Neuronal stem cell (in vitro differentiated cells): ENCODE measurements at places on chromosomes 6 and 20.

DNA sequence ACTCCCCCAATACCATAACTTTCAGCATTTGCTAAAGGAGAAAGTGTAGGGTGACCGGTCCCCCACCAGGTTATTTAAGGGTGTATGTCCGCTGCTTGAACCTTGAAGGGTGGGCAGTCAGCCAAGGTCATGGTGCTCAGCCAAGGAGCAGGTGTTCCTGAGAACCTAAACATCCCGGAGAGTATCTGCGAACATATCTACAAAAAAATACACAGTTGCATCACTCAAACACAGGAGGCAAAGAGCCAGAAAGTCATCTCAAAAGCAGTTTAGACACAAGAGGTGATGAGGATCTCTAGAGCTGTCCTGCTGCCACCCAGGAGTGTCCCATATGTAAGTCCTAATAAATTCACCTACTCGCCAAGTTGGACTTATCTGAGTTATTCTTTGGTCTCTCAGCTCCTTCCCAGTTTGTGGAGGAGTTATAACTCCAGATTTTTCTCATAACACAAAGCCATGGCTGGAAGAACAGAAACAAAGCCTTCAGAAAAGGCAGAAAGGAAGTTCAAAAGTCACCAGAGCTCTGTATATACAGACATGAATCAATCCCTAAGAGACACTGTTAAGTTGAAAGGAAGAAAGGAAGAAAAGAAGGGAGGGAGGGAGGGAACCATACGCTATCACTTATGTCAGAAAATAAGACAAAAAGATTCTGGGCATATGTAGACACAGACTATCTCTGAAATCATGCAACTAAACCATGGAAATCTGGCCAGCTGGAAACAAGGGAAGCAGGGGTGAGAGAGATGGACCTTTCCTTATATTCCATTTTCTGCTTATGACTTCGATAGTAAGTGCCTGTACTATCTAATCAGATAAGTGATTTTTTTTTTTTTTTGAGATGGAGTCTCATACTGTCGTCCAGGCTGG lies 11.3 kb downstream of the MBOAT1 start:
- DNase-seq: no peak

GRCh38 chr6:17466707-17467106 lies 73.3 kb downstream of the CAP2 start:
- DNase-seq: no peak

- DNase-seq: no peak
These were observed 104.8 kb downstream of the CDH26 start for GRCh38 chr20:60063048-60063451.

- DNase-seq: no peak
These were observed 163.8 kb downstream of the MMUT start for GRCh38 chr6:49299279-49299678.

DNA sequence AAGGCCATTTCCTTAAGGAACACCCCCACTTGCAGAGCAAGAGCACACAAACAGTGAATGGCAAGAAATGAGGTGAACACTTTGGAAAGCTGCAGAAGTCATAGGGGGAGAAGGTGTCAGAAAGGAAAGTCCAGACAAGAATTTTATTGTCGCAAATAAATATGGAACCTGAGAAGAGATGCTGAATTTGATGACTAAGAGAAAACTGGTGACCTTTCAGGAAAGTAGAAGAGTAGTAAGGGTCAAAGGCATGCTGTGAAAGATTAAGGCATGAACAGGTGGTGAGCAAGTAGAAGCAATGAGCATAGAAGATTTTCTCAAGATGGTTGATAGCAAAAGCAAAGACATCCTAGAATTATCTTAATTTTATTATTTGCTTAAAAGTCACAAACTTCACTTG lies 194.2 kb downstream of the KCNQ5 start:
- DNase-seq: no peak

DNA sequence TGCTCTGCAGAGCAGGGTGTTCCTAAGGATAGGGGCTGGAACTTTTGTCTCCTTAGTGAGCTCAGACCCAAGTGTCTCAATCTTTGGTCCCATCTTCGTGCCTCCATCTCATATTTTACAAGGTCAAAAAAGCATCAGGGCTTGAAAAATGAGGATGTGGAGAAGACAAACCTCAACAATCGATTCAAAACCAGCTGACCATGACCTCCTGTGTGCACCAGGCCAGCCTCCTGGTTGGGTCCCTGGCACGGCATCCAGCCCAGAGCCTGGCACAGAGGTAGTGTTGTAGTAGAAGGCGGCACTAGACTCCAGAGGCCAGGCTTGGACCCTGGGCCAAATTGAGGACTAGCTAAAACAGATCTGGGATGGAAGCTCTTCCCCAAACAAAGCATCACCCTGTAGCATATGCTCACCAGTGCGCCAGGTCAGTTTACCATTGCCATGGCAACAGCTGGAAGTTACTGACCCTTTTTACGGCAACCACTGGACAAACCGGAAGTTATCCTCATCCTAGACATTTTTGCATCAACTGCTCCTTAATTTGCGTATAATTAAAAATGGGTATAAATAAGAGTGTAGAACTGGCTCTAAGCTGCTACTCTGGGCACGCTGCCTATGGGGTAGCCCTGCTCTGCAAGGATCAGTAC lies 69.3 kb upstream of the BLCAP start:
- no peak for DNase-seq

DNA sequence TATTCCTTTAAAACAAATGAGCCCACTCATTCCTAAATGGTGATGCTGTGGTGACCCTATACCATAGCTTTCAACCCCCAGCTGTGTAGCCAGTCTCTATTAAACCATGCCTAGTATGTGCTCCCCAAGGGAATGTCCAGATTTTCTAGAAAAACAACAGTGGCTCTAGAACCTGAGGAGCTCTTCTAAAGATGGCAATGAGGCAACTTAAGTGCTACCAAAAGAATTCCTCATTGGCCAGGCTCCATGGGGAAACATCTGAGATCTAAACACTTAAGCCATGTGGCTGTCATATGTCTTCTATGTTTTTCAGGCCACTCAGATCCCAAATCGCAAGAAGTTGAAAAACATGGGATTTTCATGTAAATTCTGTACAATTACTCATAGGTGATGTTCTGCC lies 191.0 kb downstream of the TPBG start:
- DNase-seq: no peak

GRCh38 chr20:45138561-45139300 lies 14.5 kb upstream of the WFDC12 start:
- DNase-seq: peak; percentile 36

DNA sequence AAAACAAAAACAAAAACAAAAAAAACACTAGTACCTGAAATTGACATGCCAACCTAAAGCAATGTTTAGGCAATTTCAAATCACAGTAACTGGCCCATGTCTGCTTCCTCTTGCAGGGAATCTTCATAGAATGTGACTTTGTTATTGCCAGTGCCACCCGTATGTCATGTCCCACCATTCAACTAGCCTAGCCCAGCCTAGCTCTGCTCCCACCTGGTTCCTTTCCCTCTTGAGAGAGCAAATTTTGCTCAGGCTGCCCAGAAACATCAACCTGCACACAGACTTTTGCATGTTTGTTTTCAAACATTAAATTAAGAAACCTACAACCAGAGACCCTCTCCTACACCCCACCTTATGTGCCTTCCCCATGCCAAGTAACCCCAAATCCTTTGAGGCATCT lies 124.8 kb upstream of the SLC2A12 start:
- DNase-seq: no peak

GRCh38 chr6:148747471-148748165 lies 788 bp downstream of the UST start:
- peak; percentile 64 for DNase-seq

- peak; percentile 14 for DNase-seq
These were observed 927 bp downstream of the IL20RA start for GRCh38 chr6:137043710-137044365.

GRCh38 chr6:15452182-15452941 lies 206.5 kb downstream of the JARID2 start:
- DNase-seq: no peak

GRCh38 chr6:39649996-39650395 lies 75.2 kb downstream of the KIF6 start:
- no peak for DNase-seq

GRCh38 chr6:124479991-124480430 lies 482.2 kb upstream of the RNF217 start:
- no peak for DNase-seq

- DNase-seq: no peak
These were observed 336.0 kb upstream of the PRDM1 start for GRCh38 chr6:105750089-105750488.
